T1000 (cell line): ENCODE measurements at places on chromosomes 7 and 10.

DNA sequence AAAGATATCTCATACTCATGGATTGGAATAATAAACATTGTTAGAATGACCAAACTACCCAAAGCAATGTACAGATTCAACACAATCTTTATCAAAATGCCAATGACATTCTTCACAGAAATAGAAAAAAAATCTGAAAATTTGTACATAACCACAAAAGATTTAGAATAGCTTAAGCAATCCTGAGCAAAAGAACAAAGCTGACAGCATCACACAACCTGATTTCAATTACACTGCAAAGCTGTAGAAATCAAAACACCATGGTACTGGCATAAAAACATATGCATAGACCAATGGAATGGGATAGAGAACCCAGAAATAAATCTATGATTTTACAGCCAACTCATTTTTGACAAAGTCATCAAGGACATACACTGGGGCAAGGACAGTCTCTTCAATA is 130.0 kb upstream of the TMEM72 start:
- no peak for DNase-seq

GRCh38 chr7:76333511-76334101 is 25.2 kb downstream of the YWHAG start:
- DNase-seq = no peak

GRCh38 chr7:157616931-157617330 is 280.1 kb downstream of the DNAJB6 start:
- DNase-seq = no peak

- DNase-seq = no peak
Observed at GRCh38 chr7:12158334-12159060, 52.6 kb upstream of the TMEM106B start.

DNA sequence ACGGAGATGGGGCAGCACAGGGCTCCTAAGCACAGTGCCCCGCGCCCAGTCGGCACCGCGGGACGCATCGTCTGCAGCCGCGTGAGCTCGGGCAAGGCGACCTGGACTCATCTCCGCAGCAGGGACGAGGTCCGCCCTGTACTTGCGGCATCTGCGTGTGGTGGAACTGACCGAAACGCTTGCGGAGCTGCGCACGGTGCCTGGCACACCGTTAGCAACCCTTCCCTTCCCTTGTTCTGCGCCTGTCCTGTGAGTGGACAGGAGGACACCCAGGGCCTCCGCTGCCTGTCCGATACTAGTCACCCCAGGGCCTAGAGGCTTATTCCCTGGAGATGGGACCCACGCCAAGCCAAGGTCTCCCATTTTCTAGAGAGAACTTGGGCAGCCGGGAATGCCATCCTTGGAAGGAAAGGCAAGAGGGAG is 98.5 kb downstream of the WDR11 start:
- no peak for DNase-seq

DNA sequence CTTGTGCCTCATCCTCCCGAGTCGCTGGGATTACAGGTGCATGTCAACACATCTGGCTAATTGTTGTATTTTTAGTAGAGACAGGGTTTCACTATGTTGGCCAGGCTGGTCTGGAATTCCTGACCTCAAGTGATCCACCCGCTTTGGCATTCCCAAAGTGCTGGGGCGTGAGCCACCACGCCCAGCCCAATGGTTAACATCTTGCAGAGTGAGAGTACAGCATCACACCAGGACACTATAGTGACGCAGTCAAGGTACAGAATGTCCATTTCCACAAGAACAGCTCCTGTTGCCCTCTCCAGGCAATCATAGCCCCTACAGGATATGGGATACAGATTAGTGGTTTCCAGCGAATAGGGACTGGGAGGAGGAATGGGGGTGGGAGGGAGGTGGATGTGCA is 34.0 kb downstream of the MYO1G start:
- no peak for DNase-seq

DNA sequence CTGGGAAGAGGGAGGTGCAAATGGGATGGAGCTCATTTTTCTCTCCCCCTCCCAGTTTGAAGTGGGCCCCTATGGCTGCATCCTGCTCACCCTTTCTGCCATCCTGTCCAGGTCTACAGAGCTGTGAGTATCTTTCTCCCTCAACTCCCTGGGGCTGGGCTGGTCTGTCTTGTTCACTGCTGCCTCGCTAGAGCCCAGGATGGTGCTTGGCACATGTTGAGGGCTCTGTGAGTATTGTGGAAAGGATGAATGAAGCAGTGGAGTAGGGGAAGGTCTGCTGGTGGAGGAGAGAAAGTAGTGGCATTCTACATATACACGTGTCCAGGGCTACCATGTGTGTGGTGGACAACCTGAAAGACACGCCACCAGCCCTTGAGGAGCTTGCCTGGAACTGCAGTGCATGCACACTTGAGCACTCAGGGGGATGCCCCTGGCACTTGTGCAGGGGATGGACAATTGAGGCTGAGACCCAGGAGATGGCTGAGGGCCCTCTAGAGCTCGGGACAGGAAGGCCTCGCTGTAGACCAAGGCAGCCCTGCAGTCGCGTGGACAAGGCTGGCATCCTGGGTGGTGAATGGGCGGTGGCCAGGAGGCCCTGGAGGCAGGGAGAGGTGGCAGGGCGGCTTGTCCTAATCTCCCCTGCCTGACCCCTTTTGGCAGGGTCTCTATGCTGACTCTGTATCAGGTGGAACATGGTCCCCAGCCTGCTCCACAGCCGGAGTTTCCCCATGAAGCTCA is 52.3 kb upstream of the AQP1 start:
- no peak for DNase-seq

DNA sequence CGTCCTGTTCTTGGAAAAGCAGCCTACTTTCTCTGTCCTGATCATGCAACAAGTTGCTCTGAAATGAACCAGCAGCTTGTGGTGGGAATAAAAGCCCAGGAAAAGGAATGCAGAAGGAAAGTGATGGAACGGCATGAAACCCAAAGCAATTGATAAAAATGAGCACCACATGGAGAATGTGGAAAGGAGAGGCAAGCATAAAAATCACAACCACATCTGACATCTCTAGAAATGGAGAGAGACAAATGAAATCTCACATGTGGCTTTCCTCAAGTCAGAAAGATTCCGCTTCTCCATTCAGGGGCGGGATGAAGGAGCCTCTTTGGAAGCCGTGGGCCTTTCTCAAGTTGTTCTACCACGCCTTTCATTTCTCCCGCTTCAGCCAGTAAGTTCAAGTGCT is 631.7 kb upstream of the GALNT17 start:
- no peak for DNase-seq

GRCh38 chr10:48447356-48448215 is 141.1 kb downstream of the MAPK8 start:
- DNase-seq = no peak
